T47D (cell line): ENCODE measurements at places on chromosomes 5 and 9.
A peak's percentile ranks its signal among the peaks of the same experiment; 100 is the strongest.

GRCh38 chr5:80141147-80141671, 106.1 kb downstream of the THBS4 start:
- DNase-seq: no peak

DNA sequence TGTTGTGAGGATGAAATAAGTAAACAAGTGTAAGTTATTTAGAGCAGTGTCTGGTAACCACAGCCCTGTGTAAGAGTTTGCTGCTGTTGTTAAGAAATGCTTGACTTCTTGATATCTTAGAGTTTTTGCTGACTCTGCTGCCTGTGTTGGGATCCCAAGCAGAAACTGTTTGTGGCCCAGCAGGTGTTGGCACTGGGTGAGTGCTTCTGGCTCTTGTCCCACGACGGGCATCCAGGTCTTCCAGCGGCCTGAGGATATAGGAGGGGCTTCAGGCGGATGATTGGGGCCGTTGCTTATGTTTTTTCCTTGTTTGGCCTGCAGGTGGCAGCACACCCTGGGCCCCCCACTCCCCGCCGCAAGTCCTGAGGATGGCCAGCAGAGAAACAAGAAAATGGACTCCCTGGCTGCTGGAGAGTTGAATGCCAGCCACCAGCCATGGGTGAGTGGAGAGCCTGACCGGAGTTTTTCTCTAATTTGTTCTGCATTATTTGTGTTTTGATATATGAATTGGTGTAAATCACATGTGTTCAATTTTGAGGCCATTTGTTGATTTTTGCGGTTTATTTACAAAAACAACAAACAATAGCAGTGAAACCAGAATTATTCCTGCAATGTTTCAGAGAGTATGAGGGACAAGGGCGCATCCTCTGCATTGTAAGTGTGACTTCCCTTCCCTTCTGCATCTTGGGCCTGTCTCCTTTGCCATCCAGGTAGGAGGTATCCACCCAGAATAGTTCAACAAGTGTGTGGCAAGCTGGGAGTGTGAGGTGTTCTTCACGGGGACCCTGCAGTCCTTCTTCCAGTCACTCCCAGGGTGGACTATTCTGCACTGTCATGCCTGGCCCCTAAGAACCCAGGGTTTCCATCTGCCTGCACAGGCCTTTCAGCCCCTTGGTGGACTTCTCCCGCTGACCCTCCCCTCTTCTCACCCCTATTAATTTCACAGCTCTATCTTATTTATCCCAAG, 50.3 kb downstream of the SLC22A5 start:
- no peak for DNase-seq

DNA sequence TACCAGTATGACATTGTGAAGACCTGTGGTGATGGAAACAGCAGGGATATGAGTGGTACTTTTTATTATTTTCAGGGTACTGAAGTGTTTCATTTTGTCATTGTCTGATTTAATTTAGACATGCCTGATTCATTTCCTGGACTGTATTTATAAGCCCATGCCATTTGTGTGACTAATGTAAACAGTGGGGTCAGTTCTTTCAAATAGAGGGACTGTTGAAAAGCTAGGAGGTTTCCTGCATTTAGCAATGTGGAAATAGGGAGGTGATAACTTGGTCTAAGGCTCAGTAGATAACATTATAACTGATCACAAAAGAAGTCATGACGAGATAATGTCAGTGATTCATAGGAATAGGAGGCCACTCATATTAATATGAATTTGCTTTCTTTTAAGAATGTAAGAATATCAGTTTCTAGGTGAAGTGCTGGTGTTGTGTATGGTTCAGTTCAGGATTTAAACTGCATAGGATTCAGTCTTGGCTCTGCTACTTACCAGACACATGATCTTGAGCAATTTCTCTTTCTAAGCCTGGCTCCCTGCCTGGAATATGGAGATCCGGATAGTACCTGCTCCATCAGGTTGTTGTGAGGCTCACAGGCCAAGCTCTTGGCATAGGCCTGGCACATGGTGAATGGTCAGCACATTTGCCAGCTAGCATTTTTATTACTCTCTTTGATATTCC, 7.5 kb downstream of the RASGRF2 start:
- DNase-seq: no peak

DNA sequence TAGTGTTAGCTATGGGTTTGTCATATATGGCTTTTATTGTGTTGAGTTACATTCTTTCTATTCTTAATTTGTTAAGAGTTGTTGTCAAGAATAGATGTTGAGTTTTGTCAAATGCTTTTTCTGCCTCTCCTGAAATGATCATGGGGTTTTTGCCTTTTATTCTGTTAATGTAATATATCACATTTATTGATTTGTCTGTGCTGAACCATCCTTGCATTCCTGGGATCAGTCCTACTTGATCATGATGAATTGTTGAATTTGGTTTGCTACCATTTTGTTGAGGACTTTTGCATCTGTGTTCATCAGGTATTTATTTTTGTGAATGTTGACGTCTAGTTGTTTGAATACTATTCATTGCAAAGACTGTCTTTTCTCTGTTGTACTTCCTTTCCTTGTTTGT, 23.9 kb downstream of the RIC1 start:
- DNase-seq: no peak

GRCh38 chr9:94941211-94941875, 214.8 kb downstream of the AOPEP start:
- DNase-seq: no peak

DNA sequence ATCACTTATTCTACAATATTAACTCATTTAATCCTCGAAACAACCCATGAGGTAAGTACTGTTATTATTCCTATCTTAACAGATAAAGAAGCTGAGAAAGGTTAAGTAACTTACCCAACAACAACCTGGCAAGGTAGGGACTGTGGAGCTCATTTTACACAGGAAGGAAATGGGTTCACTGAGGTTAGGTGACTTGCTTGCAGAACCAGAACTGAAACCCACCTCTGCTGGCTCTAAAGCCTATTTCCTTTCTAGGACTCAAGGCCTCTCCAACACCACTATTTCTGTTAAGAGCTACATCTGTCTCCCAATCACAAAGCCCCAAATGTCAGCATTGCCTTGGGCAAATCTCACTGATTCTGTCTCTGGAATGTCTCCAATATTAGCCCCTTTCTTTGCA, 38.9 kb upstream of the IFNK start:
- DNase-seq: no peak

GRCh38 chr9:106712279-106712678, 150.7 kb upstream of the ZNF462 start:
- peak; percentile 96 for DNase-seq

DNA sequence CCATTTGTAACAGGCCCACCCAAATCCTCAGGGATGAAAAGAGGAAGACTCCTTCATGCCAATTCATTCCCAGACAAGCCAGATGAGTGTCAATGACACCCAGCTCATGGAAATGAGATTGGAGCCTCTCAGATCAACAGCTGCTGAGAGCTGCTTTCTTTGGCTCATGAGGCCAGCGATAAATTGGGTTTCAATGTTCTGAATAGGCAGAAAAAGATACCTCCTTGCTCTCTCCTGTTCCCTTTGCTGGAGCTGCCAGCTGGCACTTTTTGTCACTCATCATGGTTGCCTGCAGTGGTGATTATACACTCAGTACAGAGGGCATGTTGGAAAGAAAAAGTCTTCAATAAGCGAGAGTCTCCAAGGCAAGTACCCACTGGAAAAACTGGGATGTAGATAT, 47.1 kb downstream of the SH3RF2 start:
- no peak for DNase-seq

DNA sequence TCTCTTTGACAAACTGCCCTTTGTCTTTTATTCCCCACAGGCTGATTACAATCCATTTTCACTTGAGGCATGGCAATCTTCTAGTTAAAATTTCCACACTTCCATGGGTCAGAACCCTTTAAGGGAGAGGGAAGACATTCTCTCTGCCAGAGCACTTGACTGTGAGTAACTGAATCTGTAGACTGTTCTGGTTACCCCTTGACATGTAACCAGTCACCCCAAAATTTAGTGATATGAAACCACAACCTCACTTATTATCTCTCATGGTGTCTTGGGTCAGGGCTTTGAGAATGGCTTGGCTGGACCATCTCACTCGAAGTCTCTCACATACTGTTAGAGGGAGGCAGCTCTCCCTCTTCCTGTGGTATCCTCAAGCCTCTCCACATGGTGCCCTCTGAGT, 14.0 kb downstream of the ITGA2 start:
- no peak for DNase-seq

DNA sequence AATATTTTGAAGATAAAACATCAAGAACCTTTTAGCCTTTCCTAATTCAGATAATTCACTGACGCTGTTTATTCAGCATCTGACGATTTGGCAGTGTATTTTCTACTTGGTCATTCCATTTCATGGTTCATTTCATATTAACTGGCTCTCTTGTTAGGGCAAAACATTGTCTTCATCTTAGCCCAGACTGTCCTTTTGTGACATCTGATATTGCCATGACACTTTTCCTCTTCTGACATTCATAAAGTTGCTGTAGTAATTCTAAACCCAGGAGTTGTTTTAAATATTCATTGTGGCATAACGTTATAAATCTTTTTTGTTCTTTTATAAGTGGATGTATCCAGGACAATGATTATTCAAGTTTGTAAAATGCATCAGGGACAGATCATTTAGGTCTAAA, 1.8 kb downstream of the SCAMP1 start:
- DNase-seq: no peak

DNA sequence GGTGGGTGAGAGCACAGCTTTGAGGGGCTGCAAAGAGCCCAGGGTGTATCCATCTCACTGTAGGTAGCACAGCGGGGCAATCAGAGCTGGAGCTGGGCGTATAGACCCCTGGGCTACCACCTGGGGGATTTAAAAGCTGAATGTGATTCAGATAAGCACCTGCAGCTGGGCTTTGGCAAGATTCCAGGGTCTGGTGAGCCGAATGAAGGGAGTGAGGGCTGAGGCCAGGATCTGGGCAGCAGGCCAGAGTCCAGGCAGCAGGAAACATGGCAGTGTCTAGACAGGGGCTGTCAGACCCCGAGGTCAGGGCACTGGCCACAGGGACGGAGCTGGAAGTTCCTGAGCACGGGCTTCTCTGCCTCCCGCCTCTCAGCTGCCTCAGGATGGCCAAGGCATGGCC, 8.7 kb downstream of the ASS1 start:
- DNase-seq: no peak

DNA sequence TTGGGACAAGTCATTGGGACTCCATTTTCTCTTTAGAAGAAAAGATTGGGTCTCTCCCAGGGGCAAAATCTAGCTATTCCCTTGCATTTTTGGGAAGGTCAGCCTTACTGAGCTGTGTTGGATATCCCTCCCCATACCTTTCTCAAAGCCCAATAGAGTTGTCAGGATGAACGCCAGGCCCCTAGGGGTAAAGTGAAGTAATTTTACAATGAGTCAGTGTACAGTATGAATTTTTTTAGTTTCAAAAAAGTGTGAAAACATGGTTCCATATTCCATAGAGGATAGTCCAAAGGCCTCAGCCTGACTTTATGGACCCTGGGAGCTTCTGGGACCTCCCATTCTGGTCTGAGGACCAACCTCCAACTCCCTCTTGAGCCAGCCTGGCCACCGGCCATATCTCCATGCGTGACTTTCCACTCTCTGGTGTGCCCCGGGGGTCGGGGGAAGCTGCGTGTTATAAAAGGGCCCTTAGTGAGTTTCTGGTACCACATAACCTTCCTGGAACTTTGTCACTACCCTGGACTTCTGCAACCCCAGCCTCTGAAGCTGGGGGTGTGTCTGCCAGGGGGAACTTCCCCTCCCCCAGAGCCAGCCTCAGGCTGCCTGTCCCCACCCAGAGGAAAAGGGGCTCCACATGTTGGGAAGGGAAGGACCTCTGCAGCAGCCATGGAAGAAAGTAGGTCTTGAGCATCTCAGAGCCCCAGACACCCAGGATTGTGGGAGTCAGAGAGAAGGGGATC, 52.4 kb upstream of the SYNPO start:
- DNase-seq: no peak

- no peak for DNase-seq
Measured at GRCh38 chr5:176161431-176161830, 76.8 kb upstream of the SIMC1 start.

DNA sequence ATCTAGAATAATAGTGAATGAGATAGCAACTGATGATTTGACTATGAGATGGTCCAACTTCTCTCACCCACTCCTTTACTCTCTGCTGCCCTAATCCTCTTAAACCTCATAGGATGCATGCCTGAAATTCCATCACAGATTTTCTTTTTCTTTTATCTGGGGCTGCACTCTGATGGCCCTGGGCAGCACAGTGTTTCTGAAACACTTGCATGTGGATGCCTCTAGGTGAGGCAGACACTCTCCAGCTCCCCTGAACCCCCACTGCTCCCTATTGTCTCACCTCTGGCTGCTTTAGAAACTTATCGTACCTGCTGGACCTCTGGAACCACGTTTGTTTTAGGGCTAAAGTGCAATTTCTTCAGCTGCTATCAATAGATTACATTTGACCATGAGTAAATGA, 67.5 kb downstream of the HTR4 start:
- no peak for DNase-seq

GRCh38 chr9:130432796-130433167, 12.0 kb upstream of the ASS1 start:
- no peak for DNase-seq

GRCh38 chr5:45774528-45774927, 78.3 kb upstream of the HCN1 start:
- peak; percentile 9 for DNase-seq

DNA sequence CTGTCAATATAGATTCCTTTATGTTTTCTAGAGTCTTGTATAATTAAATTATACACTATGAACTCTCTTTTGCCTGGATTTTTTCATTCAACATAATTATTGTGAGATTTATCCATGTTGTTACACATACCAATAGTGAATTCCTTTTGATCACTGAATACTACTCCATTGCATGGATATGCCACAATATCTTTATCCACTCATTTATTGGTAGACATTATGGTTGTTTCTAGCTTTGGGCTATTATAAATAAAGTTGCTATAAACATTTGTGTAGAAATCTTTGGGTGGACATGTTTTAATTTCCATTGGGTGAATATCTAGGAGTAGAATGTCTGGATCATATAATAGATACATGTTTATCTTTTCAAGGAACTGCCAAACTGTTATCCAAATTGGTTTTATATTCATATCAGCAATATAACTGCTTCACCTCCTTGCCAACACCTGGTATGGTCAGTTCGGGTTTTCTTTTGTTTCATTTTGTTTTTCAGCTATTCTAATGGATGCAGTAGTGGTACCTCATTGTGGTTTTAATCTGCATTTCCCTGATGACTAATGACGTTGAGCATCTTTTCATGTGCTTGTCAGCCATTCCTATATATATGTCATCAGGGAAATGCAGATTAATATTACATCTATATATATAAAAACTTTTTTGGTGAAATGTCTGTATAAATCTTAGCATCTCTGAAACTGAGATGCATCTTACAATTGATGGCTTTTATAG, 32.1 kb upstream of the TCF7 start:
- no peak for DNase-seq

DNA sequence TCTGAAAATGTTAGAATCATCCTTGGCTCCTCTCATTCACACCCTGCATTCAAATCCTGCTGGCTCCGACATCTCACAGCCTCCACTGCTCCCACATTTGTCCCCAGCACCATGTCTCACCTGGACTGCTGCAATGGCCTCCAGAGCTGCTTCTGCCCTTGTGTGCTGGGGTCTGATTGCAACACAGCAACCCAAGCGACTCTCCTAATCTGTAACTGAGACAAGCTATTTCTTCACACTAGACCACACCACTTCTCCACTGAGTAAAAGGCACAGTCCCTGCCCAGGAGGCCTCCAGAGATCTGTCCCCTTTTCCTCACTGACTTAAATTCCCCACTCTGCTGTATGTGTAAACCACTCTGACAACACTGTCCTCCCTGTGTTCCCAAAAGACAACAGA, 151.1 kb upstream of the TAS2R1 start:
- no peak for DNase-seq

- no peak for DNase-seq
Measured at GRCh38 chr5:107776922-107777740, 106.4 kb upstream of the EFNA5 start.

- no peak for DNase-seq
Measured at GRCh38 chr5:150542933-150543445, 35.1 kb downstream of the NDST1 start.
